ENCODE measurements at places on chromosomes 12 and 14.

GRCh38 chr12:113866496-113866895 lies 99.6 kb downstream of the RBM19 start:
- no peak for DNase-seq

- no peak for DNase-seq
These were observed 25.8 kb downstream of the CCDC91 start for GRCh38 chr12:28216016-28216415.

DNA sequence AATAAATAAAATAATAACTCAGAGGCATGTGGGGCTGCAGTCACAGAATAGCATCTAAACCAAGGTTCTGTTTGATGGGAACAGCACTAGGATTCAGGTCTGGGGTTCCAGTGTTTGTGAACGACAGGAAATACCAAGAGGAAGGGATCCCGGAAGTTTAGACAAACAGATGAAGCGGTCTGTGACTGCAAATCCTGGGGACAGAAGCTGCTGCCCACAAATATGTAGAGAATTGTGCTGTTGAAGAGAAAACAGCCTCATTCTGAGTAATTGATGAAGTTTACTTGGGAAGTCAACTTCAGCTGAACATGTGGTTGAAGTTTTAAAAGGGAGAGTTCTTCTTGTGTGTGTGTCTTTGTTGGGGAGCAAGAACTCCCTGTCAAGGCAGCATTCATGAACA lies 98.4 kb upstream of the TBX5 start:
- no peak for DNase-seq

GRCh38 chr14:34997762-34998161 lies 15.0 kb downstream of the SRP54 start:
- DNase-seq, result no peak
